ENCODE measurements at places on chromosomes 12 and 14.

GRCh38 chr12:26135571-26135970, 10.7 kb upstream of the BHLHE41 start:
- no peak for DNase-seq

DNA sequence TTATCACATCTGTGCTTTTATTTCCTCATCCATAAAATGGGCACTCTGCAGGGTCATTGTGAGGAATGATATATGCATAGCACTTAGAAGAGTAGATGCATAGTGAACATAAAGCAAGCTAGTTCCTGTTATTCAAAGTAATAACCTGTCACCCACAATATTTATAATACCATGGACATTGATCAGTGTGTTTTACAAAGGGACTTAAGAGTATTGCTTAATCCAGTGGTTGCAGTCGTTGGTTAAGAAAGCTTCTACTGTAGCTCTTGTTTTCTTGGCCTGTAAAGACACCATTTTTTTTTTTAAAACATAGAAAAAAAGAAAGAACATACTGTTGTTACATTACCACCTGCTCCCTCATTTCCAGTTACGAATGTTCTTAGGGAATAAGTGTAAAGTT, 13.1 kb downstream of the METAP2 start:
- no peak for DNase-seq

GRCh38 chr12:64028541-64028940, 184.0 kb downstream of the SRGAP1 start:
- no peak for DNase-seq

DNA sequence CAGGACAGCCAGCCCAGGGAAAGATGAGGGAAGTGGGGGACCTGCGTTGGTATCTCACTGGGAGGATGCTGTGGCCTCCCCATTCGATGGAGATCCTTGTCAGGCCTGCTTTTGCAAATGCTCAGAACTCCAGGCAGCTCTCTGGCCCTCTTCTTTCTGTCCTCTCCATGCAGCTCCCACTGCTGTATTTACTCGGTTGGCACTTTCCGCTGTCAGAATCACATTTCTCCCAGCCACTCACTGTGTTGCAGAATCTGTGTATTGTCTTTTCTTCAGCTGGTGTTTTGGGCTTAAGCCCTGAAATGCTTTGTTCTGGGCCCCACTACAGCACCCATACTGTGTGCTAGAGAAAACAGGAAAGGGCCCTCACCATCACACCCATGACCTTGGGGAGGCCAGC, 401.1 kb downstream of the RGS6 start:
- no peak for DNase-seq

DNA sequence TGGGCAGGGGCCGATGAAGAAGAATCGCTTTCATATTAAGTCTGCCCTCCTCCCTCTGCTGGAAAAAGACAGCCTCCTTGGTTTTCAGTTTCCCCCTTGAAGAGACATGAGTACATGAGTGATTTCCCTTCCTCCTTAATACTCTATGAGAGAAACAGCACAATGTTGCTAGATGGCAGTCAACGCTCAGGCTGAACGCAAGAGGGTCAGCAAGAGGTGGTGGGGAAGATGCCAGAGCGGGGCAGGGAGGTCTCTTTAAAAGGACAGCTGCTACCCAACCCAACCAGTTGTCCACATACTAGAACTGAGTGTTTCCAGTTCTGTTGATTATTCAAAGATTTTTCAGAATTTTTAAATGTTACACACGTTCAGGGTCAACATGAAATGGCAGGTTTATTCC, 22.8 kb downstream of the CRACR2A start:
- no peak for DNase-seq

GRCh38 chr14:87852107-87852506, 140.9 kb downstream of the GALC start:
- DNase-seq, result no peak

DNA sequence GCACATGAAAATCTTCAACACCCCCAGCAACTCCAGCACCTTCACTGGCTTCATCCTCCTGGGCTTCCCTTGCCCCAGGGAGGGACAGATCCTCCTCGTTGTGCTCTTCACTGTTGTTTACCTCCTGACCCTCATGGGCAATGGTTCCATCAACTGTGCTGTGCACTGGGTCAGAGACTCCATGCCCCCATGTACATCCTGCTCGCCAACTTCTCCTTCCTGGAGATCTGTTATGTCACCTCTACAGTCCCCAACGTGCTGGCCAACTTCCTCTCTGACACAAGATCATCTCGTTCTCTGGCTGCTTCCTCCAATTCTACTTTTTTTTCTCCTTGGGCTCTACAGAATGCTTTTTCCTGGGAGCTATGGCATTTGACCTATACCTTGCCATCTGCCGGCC, 11.5 kb upstream of the OR11G2 start:
- DNase-seq, result no peak

DNA sequence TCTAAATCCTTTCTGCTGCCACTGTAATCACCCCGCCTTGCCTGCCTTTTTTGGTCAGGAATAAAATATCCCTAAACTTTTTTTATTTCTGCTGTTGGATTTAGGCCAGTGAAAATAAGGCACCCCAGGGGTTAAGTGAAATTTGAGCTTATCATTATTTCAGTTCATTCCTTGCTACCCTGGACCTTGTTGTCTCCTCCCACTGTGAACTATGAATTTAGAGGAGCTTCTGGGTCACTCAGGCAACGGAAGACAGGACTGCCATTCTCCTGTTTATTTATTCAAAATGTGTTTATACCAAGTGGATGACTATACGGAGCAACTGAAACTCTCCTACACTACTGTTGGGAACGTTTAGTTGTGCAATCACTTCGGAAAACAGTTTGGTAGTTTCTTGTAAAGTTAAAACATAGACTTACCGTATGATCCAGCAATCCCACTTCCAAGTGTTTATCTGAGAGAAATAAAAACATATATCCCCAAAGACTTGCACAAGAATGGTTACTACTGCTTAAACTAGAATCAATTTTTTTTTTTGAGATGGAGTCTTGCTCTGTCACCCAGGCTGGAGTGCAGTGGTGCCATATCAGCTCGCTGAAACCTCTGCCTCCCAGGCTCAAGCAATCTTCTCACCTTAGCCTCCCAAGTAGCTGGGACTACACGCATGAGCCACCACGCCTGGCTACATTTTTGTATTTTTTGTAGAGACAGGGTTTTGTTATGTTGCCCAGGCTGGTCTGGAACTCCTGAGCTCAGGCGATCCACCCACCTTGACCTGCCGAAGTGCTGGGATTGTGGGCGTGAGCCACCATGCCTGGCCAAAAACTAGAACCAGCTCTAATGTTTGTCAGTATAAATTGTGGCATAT, 2.3 kb upstream of the TRAFD1 start:
- no peak for DNase-seq

All from SHP77 (cell line).